ENCODE measurements at places on chromosomes 5 and 9.

- DNase-seq = no peak
Measured at GRCh38 chr9:91541734-91542133, 118.1 kb upstream of the NFIL3 start.

- peak; percentile 17 for DNase-seq
Measured at GRCh38 chr5:77709993-77710685, 66.0 kb downstream of the TBCA start.

DNA sequence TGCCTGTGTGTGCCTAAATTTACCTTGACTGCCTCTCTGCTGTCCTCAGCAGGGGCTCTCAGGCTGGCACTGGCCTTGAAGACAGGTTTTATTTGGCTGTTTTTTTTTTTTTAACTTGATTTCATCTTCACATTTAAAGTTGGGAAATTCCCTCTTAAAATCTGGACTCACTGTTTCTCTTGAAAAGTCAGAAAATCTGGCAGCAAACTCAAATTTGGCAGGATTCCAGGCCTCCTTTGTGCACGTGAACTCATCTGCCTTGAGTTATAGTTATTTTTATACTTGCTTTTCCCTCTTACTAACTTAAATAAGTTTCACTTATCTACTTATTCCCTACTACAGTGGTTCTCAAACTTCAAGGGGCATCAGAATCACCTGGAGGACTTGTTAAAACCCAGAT lies 118.4 kb upstream of the MAP3K1 start:
- peak; percentile 97 for DNase-seq

- no peak for DNase-seq
Measured at GRCh38 chr5:114191441-114191840, 170.4 kb upstream of the KCNN2 start.

DNA sequence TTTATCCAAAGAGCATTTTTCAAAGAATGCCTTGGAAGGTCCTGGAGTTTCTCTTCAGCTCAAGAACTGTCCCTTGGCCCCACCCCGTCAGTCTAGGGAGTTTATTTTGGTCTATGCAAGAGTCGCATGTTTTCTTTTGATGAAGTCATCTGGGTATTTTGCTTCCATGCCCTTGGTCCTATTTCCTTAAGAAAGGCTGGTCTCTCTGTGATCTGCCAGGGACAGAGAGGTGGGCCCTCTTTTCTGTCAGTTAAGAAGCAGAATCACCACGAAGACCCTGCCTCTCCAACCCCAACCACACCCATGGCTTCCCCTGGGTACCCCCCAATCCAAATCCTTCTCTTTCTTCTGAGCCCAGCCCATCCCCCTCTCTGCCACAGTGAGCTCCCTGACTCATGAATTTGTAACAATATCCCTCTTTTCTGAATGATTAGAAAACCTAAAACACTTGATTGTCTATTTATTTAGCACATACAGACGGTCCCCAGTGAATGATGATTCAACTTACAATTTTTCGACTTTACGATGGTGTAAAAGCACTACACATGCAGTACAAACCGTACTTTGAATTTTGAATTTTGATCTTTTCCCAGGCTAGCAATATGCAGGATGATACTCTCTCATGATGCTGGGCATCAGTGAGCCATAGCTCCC lies 163.5 kb upstream of the ADRA1B start:
- no peak for DNase-seq

GRCh38 chr5:172721455-172722326 lies 49.3 kb downstream of the DUSP1 start:
- DNase-seq = no peak

GRCh38 chr9:20619487-20620200 lies 2.7 kb downstream of the MLLT3 start:
- DNase-seq = no peak

GRCh38 chr5:32475334-32476097 lies 31.0 kb upstream of the ZFR start:
- DNase-seq = no peak
